ENCODE measurements at places on chromosomes 16 and 17.
A peak's percentile ranks its signal among the peaks of the same experiment; 100 is the strongest.

GRCh38 chr17:83086907-83087787, 7.7 kb downstream of the METRNL start:
- no peak for DNase-seq

- peak; percentile 75 for DNase-seq
Observed at GRCh38 chr16:7351610-7352510, 19.2 kb downstream of the RBFOX1 start.

- peak; percentile 75 for DNase-seq
Observed at GRCh38 chr17:21573961-21574610, 118.2 kb upstream of the KCNJ18 start.

GRCh38 chr16:48441106-48441505, 55.9 kb upstream of the SIAH1 start:
- DNase-seq: no peak

GRCh38 chr16:62963846-62964245, 927.6 kb upstream of the CDH8 start:
- DNase-seq: no peak

- no peak for DNase-seq
Observed at GRCh38 chr16:10878644-10879501, 1.9 kb downstream of the CIITA start.

GRCh38 chr17:41369713-41370112, at the start of gene KRT33B:
KRT33B (minus strand) TSS chr17:41369813; CDS start chr17:41369750, 63 bp downstream.
- DNase-seq: no peak

GRCh38 chr16:84139628-84140258, 5.2 kb downstream of the HSDL1 start:
- DNase-seq: no peak

- DNase-seq: no peak
Observed at GRCh38 chr16:3861808-3862451, 18.6 kb downstream of the CREBBP start.

GRCh38 chr16:65125322-65125721, 3.5 kb upstream of the CDH11 start:
- DNase-seq: no peak

GRCh38 chr16:50037662-50038220, 12.7 kb downstream of the CNEP1R1 start:
- DNase-seq: no peak

GRCh38 chr16:1709356-1709755, 3.4 kb downstream of the MAPK8IP3 start:
- no peak for DNase-seq

GRCh38 chr17:4510618-4510941, 11.9 kb downstream of the SPNS2 start:
- DNase-seq: no peak

DNA sequence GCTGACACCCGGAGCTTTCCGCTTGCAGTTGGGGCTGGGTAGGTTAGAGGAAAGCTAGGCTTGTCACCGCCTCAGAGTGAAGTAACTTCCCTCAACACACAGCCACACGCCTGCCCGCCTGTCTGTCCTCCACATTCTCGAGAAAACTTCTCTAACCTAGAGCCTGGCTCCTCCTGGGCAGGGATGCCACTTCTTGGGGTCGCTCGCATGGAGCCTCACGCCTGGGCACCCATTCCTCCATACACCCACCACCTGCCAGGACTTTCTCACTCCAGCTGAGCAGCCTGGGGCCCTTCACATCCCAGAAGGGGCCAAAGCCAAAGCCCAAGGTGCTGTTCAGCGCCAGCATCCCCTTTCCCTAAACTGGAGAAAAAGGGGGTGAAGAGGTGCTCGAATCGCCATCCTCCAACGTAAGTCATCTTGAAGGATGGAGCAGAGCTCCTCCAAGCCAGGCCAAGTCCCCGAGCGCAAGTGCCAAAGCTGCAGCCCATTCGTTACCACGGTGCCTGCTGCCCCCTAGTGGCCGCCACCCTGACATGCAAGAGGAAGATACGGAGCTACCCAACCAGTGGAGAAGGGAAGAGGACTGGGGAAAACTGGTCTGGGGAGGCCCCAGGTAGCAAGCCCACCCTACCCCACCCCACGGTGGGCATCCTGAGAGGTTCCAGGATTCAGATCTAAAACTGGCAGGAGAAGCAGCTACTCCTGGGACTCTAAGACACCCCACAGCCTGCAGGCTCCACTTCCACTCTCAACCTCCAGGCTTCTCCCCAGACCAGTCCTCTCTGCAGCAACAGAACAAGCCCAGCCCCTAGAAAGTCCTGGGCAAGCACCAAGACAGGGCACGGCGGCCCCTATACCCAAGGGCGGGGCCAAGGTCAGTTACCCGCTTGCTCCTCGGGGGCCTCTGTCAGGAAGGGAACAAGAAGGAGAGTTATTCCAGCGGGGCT, 63.1 kb downstream of the MYO18A start:
- DNase-seq: peak; percentile 84
